Transverse colon (tissue), 4 donors: ENCODE measurements at places on chromosomes 4 and X. TPM values are rescaled to one million over a fixed set of nuclear protein-coding genes. Genes with fewer than 3 reads are reported as not detected.

GRCh38 chr4:7868436-7868775 lies 71.3 kb downstream of the AFAP1 start:
- no peak overlapping the region for H3K27ac ChIP-seq
- H3K27me3 ChIP-seq: no peaks in the 10 kb centered on the region
- no peak for DNase-seq
- no peaks in the 10 kb centered on the region for H3K4me1 ChIP-seq
- peaks cover 10% of the 10 kb centered on the region for H3K36me3 ChIP-seq
- no peak overlapping the region for H3K4me3 ChIP-seq

- peak overlapping the region; percentile 76 for H3K4me3 ChIP-seq
- H3K4me1 ChIP-seq: peaks cover 27% of the 10 kb centered on the region
- H3K27ac ChIP-seq: peak overlapping the region; percentile 97
- no peak for DNase-seq
- H3K27me3 ChIP-seq: no peaks in the 10 kb centered on the region
These were observed 658 bp downstream of the SCOC start for GRCh38 chr4:140374130-140374477.

The ARSD gene
- 52.7 TPM for total RNA-seq

- no peak overlapping the region for H3K27ac ChIP-seq
- H3K4me1 ChIP-seq: no peaks in the 10 kb centered on the region
- no peak overlapping the region for H3K4me3 ChIP-seq
- DNase-seq: no peak
- no peaks in the 10 kb centered on the region for H3K27me3 ChIP-seq
These were observed 310.1 kb upstream of the SPOCK3 start for GRCh38 chr4:167544391-167544790.

DNA sequence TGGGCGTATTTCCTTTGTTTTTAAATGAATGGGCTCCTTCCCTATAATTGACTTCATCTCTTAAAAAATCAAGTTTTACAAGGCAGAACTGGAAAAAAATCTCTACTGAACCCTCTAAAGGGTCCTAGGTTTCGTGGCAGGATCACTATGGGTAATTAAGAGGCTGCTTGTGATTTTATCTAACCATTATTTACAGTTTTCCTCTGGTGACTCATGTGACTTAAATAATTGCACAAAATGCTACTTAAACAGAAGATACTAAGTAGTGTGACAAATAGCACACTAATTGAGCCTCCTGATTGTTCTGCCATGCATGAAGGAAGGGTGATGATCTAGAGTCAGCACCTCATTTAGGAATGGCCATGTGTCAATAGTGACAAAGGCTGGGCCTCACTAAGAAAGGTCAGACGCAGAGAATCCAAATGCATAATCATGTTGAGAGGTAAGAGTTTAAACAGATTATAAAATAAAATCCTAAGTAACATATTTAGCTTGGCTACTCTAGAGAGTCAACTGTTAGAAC lies 35.5 kb downstream of the OFD1 start:
- no peaks in the 10 kb centered on the region for H3K36me3 ChIP-seq
- DNase-seq: no peak
- H3K27me3 ChIP-seq: no peaks in the 10 kb centered on the region

The TRIM60 gene
- not detected for total RNA-seq

The CYSLTR1 gene
- total RNA-seq: not detected

GRCh38 chrX:2888309-2888708 lies 40.8 kb downstream of the ARSD start:
- no peaks in the 10 kb centered on the region for H3K36me3 ChIP-seq
- H3K4me3 ChIP-seq: no peak overlapping the region
- no peak for DNase-seq

DNA sequence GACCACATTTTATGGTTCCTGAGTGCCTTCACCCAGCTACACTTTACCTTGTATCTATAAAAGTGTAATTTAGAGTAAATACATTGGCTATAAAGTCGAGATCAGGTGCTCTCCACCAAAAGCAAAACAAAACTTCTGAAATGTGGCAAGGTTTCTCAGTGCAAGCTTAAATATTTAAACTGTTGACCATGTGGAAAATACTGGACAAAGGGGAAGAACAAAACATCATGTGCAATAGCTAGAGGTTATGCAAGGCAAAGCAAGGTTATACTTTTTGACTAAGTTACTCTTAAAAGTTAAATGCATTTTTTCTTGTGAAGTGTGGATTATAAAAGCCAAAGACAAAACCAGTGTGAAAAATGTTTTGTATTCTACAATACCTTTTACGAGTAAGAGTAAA lies 55.9 kb downstream of the UGT2A2 start:
- H3K4me3 ChIP-seq: no peak overlapping the region
- no peaks in the 10 kb centered on the region for H3K4me1 ChIP-seq
- no peak for DNase-seq
- H3K27me3 ChIP-seq: no peaks in the 10 kb centered on the region
- H3K36me3 ChIP-seq: no peaks in the 10 kb centered on the region
- no peak overlapping the region for H3K27ac ChIP-seq

GRCh38 chrX:13899607-13900006 lies 82.7 kb upstream of the GPM6B start:
- no peaks in the 10 kb centered on the region for H3K27me3 ChIP-seq
- no peak overlapping the region for H3K4me3 ChIP-seq
- no peak overlapping the region for H3K27ac ChIP-seq
- no peaks in the 10 kb centered on the region for H3K4me1 ChIP-seq
- no peaks in the 10 kb centered on the region for H3K36me3 ChIP-seq

The SMIM14 gene
- total RNA-seq: 60.7 TPM

The ZIC3 gene
- total RNA-seq: not detected

- DNase-seq: no peak
- H3K27ac ChIP-seq: no peak overlapping the region
- H3K36me3 ChIP-seq: no peaks in the 10 kb centered on the region
- H3K27me3 ChIP-seq: no peaks in the 10 kb centered on the region
- no peak overlapping the region for H3K4me3 ChIP-seq
These were observed 55.4 kb downstream of the DCLK2 start for GRCh38 chr4:150133605-150134004.

The BEX1 gene
- total RNA-seq: 3.0 TPM

GRCh38 chrX:112642349-112642748 lies 37.4 kb downstream of the LHFPL1 start:
- H3K36me3 ChIP-seq: no peaks in the 10 kb centered on the region
- H3K27me3 ChIP-seq: no peaks in the 10 kb centered on the region
- H3K27ac ChIP-seq: no peak overlapping the region
- peak; percentile 9 for DNase-seq

GRCh38 chr4:7675136-7675535 lies 240.4 kb upstream of the PSAPL1 start:
- H3K4me3 ChIP-seq: no peak overlapping the region
- H3K27me3 ChIP-seq: peaks cover 5% of the 10 kb centered on the region
- no peak for DNase-seq
- no peak overlapping the region for H3K27ac ChIP-seq
- H3K4me1 ChIP-seq: no peaks in the 10 kb centered on the region

- no peak overlapping the region for H3K27ac ChIP-seq
- H3K4me3 ChIP-seq: no peak overlapping the region
- DNase-seq: no peak
These were observed 71.6 kb upstream of the LEF1 start for GRCh38 chr4:108240366-108240765.

DNA sequence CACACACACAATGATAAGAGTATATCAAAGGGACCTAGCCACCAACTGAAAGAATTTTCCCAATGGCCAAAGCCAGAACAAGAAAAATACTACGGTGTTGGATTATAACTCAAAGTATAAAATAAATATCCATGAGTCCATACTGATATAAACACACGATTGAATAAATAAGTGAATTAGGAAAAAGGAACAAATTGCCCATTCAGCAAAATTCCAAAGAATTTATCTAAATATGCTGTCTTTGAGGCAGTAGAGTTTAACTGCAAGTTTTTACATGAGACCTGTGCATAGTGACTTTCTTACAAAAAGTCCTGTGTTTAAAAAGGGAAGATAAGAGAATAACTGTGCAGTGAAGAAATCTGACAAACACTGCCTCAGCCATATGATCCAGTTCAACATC lies 278.8 kb upstream of the PPARGC1A start:
- no peaks in the 10 kb centered on the region for H3K36me3 ChIP-seq
- no peak overlapping the region for H3K4me3 ChIP-seq
- no peaks in the 10 kb centered on the region for H3K27me3 ChIP-seq
- no peak for DNase-seq
- no peaks in the 10 kb centered on the region for H3K4me1 ChIP-seq

DNA sequence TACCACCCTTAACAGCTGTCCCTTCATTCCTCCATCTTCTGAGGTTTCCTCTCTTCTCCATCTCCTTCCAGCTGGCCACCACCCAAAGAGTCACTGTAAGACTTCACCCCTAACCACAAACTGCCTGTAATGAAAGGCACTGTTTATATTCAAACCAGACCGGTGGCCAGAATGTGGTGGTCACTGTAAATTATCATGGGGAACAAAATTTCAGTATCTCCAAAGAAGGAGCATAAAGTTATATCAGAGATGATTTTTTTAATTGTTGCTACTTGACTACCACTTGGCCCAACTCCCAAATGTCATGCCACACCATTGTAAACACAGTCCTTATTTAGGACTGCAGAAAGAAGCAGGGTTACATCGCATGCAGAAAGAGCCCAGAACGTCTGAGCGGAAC lies 44.8 kb downstream of the SMARCA1 start:
- no peak overlapping the region for H3K27ac ChIP-seq
- H3K4me3 ChIP-seq: no peak overlapping the region
- no peaks in the 10 kb centered on the region for H3K36me3 ChIP-seq
- H3K27me3 ChIP-seq: no peaks in the 10 kb centered on the region
- DNase-seq: no peak

GRCh38 chr4:26248647-26249046 lies 72.2 kb upstream of the RBPJ start:
- H3K4me3 ChIP-seq: no peak overlapping the region
- H3K4me1 ChIP-seq: no peaks in the 10 kb centered on the region
- H3K27ac ChIP-seq: peak overlapping the region; percentile 17
- no peaks in the 10 kb centered on the region for H3K27me3 ChIP-seq
- H3K36me3 ChIP-seq: no peaks in the 10 kb centered on the region

DNA sequence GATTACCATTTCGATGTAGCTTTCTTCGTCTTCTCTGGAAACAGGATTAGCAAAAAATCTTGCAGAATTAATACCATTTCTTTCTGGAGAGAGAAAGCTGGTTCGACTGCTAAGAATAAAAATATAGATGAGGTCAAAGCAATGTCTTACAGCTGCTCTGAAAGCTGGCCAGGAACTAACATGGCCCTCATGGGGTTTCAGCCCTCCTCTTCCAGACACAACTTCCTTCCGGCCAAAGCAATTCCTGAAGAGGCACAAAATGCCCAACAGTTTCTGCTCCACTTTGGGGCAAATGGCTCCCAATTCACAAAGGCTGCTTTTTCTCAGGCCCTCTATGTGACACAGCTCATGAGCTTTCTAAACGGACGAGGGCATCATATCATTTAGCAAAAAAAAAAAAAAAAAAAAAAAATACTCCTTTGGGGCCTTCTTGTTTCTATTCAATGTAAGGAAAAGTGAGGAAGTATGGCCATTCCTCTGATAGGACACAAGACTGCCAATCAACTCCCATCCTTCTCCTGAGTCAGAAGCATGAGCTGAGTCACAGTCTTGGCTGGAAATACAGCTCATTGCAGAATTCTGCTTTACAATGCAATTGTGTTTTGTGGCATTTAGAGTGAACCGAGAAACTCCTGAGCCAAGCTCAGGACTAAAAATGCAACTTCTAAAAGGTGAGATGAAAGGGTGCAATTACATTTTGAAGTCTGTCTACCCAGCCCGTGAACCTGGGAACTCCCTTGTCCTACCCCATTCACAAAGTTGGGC lies 42.7 kb upstream of the CTAG2 start:
- no peak for DNase-seq
- no peaks in the 10 kb centered on the region for H3K27me3 ChIP-seq
- H3K4me3 ChIP-seq: no peak overlapping the region
- no peaks in the 10 kb centered on the region for H3K36me3 ChIP-seq

GRCh38 chrX:134679644-134680043 lies 21.4 kb upstream of the PLAC1 start:
- DNase-seq: no peak
- H3K27me3 ChIP-seq: no peaks in the 10 kb centered on the region
- no peak overlapping the region for H3K27ac ChIP-seq
- H3K4me1 ChIP-seq: no peaks in the 10 kb centered on the region
- H3K4me3 ChIP-seq: no peak overlapping the region

- H3K4me1 ChIP-seq: no peaks in the 10 kb centered on the region
- H3K4me3 ChIP-seq: peak overlapping the region; percentile 40
- H3K27ac ChIP-seq: peak overlapping the region; percentile 85
- H3K27me3 ChIP-seq: no peaks in the 10 kb centered on the region
- no peaks in the 10 kb centered on the region for H3K36me3 ChIP-seq
- DNase-seq: peak; percentile 81
These were observed 78.8 kb downstream of the RLIM start for GRCh38 chrX:74535408-74536151.

The NWD2 gene
- total RNA-seq: 0.55 TPM

The HERC5 gene
- 4.0 TPM for total RNA-seq

The USP26 gene
- total RNA-seq: not detected

GRCh38 chr4:27742816-27743215 lies 882.2 kb downstream of the STIM2 start:
- H3K27me3 ChIP-seq: no peaks in the 10 kb centered on the region
- DNase-seq: no peak
- no peak overlapping the region for H3K4me3 ChIP-seq
- H3K4me1 ChIP-seq: no peaks in the 10 kb centered on the region
- H3K27ac ChIP-seq: no peak overlapping the region

DNA sequence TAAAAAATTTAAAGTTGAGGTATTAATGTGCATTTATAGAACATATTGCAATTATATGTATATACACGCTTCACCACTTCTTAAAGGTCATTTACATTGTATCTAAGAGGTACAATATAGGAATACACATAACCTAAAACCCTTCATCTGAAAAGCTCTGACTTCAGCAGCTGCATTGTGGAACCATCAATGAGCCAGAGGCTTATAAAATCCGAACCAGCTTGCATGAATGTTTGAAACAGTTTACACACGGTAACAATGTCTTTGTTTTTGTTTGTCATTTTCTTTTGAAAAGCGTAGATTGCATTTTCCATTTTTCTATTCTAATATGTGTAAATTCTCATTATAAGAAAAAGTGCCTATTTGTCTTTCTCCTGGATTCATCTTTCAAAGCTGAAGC lies 221.6 kb downstream of the DCLK2 start:
- peak overlapping the region; percentile 1 for H3K4me3 ChIP-seq
- no peak for DNase-seq
- H3K27me3 ChIP-seq: no peaks in the 10 kb centered on the region
- H3K27ac ChIP-seq: peak overlapping the region; percentile 5
- H3K36me3 ChIP-seq: no peaks in the 10 kb centered on the region

DNA sequence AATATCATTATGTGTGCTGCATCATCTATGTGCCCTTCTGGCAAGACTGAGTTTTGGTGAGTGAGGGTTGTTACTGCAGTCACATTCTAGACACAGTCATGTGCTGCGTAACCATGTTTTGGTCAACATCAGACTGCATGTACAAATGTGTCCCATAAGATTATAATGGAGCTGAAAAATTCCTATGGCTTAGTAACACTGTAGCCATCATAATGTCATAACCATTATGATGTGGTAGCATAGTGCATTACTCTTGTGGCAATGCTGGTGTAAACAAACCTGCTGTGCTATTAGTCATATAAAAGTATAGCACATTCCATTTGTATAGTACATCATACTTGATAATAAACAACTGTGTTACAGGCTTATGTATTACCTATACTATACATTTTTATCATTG lies 198.1 kb upstream of the NUDT6 start:
- DNase-seq: no peak
- H3K36me3 ChIP-seq: no peaks in the 10 kb centered on the region
- H3K27me3 ChIP-seq: no peaks in the 10 kb centered on the region
- H3K27ac ChIP-seq: no peak overlapping the region
- no peak overlapping the region for H3K4me3 ChIP-seq

The ARX gene
- not detected for total RNA-seq
